Memory B cell (primary cell): ENCODE measurements at places on chromosomes 12 and 14.

DNA sequence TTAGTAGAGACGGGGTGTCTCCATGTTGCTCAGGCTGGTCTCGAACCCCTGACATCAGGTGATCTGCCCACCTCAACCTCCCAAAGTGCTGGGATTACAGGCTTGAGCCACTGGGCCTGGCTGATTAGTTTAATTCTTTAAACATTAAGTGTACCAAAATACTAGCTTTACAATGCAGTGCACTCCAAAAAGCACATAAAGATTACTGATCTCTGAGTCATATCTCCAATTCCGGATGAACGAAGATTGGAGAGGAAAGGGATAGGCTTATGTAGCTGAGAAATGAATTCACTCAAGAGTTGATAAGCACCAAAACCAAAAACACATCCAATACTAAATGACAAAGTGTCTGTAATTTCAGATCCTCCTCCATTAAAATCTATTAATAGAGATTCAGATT, 15.1 kb downstream of the NAV3 start:
- no peaks in the 10 kb centered on the region for H3K27me3 ChIP-seq
- no peaks in the 10 kb centered on the region for H3K36me3 ChIP-seq
- DNase-seq: no peak
- no peaks in the 10 kb centered on the region for H3K4me1 ChIP-seq
- H3K4me3 ChIP-seq: no peak overlapping the region
- H3K27ac ChIP-seq: no peak overlapping the region

GRCh38 chr12:94149781-94150239, 1.4 kb downstream of the PLXNC1 start:
- peak overlapping the region; percentile 94 for H3K4me3 ChIP-seq
- H3K36me3 ChIP-seq: no peaks in the 10 kb centered on the region
- H3K27me3 ChIP-seq: no peaks in the 10 kb centered on the region
- H3K27ac ChIP-seq: peak overlapping the region; percentile 58
- no peak for DNase-seq

GRCh38 chr12:56160193-56160763, 2.1 kb downstream of the MYL6 start:
- H3K4me1 ChIP-seq: peaks cover 35% of the 10 kb centered on the region
- no peaks in the 10 kb centered on the region for H3K27me3 ChIP-seq
- no peak for DNase-seq
- peak overlapping the region; percentile 96 for H3K4me3 ChIP-seq

GRCh38 chr12:113880326-113880725, 85.8 kb downstream of the RBM19 start:
- H3K27me3 ChIP-seq: no peaks in the 10 kb centered on the region
- no peaks in the 10 kb centered on the region for H3K4me1 ChIP-seq
- peaks cover 42% of the 10 kb centered on the region for H3K36me3 ChIP-seq

DNA sequence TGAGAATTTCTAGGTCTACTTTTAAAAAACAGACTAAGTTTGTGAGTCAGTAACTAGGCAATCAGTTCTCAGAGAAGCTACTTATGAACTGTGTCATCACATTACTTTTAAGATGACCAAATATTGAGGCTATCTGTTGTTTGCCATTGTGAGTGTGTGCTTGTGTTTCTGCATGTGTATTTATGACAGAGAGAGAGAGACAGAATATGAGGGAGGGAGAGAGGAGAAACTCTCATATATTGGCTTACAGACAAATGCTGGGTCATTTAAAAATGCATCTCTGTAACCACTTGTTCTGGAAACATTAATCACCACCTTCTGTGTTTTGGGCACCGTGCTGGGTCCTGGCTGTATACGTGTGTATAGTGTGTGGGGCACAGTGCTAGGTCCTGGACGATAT, 161.5 kb upstream of the FRMD6 start:
- H3K27me3 ChIP-seq: peaks cover 5% of the 10 kb centered on the region
- H3K36me3 ChIP-seq: no peaks in the 10 kb centered on the region
- no peak for DNase-seq
- H3K27ac ChIP-seq: no peak overlapping the region
- no peak overlapping the region for H3K4me3 ChIP-seq

DNA sequence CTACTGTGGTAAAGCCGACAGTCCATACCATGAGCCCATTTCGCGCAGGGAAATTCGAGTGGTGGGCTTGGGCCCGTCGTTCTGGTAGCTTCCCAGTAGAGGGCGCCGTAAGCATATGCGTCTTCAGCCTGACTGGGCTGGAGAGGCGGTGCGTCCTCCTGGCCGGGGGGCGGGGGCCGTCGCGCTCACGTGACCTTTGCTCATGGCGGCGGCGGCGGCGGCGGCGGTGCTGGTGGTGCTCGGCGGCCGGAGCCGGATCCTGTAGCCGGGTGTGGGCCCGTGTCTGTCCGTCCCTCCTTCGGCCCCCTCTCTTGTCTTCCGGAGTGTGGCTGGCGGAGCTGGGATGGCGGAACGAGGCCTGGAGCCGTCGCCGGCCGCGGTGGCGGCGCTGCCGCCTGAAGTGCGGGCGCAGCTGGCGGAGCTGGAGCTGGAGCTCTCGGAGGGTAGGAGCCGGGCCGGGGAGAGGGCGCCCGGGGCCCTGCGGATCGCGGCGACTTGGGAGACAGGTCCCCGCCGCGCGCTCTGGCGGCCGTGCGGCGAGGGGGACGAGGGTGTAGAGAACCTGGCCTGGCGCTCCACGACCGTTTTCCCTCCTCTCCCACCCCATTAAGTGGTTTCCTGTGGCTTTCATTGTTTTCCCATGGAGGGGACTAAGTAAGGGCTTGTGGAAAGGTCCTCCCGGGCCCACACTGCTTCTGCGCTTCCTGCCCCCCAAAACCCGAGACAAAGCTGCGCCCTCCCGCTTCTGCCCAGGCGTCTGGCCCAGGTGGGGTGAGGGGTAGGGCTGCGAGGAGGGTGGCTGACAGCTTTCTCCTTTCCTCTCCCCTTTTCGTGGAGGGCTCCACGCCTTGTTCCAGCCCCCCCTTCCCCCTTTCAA, at the start of gene DIP2B:
TSS of gene DIP2B (plus strand) at position 188 of the 877 bp plus-strand sequence. CDS start at position 344, 156 bp downstream.
- H3K27me3 ChIP-seq: no peaks in the 10 kb centered on the region
- peak within 1 kb of the TSS; percentile 92 for H3K27ac ChIP-seq
- peaks cover 2% of the 10 kb centered on the region for H3K36me3 ChIP-seq
- peak; percentile 96 for DNase-seq

GRCh38 chr12:53703756-53704155, 23.5 kb downstream of the CALCOCO1 start:
- H3K4me3 ChIP-seq: no peak overlapping the region
- peaks cover 4% of the 10 kb centered on the region for H3K4me1 ChIP-seq
- H3K27me3 ChIP-seq: peaks cover 28% of the 10 kb centered on the region
- DNase-seq: no peak
- no peak overlapping the region for H3K27ac ChIP-seq
- H3K36me3 ChIP-seq: no peaks in the 10 kb centered on the region

DNA sequence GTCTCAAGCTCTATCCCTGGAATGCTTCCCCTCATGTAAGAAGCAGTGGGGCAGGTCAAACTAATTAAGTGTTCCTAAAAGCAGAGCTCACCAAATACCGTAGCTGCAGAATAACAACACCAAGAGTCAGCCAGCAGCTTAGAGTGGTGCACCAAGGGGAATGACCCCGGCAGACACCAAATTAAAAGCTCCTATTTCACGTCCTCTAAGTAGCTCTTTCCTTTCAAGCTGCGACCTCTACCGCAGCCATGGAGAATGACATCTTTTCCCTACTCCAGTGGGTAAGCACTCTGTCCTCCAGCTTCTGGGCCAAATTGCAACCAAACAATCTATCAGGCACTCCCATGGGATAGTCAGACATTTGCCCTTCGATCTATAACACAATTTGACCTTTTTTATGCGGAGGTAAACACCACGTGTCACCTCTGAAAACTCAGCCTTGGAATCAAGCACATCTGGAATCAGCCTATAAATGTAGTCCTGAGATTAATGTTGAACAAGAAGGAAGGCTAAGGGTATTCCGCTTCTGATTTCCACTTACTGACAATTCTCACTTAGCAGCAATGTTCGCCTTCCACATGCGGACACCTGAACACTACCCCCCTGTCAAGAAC, 67.6 kb upstream of the CDKN3 start:
- peaks cover 10% of the 10 kb centered on the region for H3K27me3 ChIP-seq
- H3K36me3 ChIP-seq: no peaks in the 10 kb centered on the region
- H3K4me1 ChIP-seq: no peaks in the 10 kb centered on the region
- no peak for DNase-seq

DNA sequence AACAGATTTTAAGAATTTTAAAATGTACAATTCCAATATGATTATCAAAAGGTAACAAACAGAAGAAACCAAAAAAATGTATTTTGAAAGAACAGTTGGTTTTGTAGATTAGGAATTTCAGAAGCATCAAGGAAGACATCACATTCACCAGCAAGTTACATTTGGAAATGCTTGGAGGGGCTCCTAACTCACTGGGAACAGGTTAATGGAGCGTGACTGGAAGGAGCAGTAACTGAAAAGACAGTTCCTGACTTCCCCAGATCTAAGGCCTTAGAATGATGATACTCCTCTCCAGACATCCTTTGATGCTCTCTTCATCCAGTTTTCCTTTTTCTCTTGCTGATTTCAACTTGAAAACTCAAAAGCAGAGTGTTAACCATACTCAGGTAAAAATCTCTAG, 220.0 kb upstream of the EGLN3 start:
- no peak overlapping the region for H3K4me3 ChIP-seq
- H3K27me3 ChIP-seq: peaks cover 6% of the 10 kb centered on the region
- H3K36me3 ChIP-seq: no peaks in the 10 kb centered on the region
- H3K4me1 ChIP-seq: peaks cover 4% of the 10 kb centered on the region

DNA sequence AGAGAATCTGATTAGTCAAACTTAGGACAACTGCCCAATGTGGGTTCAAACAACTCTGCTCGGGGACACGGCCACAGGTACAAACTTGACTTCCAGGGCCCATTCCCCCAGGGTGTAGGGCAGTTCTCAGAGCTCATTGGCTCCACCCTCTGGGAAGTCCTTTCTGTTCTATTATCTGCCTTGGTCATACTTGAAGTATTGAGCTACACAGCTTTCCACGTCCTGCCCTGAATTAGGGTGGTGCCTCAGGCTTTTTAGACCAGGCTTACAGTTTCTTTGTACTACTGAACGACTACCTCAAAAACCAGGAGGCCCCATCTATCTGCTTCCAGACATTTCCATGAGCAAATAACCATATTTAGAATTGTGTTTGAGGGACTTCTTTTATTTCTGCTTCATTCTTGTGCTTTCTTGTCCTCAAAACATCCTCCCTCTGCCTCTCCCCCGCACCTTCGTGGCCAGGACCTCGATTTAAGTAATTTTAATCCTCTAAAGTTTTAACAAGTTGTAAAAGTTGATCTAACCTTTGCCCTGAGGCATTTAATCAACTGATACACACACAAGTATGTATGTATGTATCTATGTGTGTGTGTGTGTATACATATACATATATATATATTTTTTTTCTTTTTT, 281.7 kb upstream of the AMIGO2 start:
- H3K27ac ChIP-seq: peak overlapping the region; percentile 99
- peaks cover 9% of the 10 kb centered on the region for H3K36me3 ChIP-seq
- H3K27me3 ChIP-seq: no peaks in the 10 kb centered on the region
- H3K4me3 ChIP-seq: peak overlapping the region; percentile 81
- peak; percentile 28 for DNase-seq

GRCh38 chr14:76083796-76084765, 67.6 kb upstream of the GPATCH2L start:
- DNase-seq: no peak
- no peak overlapping the region for H3K4me3 ChIP-seq
- H3K27ac ChIP-seq: no peak overlapping the region

- peaks cover 2% of the 10 kb centered on the region for H3K27me3 ChIP-seq
- H3K27ac ChIP-seq: no peak overlapping the region
- no peak for DNase-seq
- H3K4me3 ChIP-seq: no peak overlapping the region
- no peaks in the 10 kb centered on the region for H3K36me3 ChIP-seq
- peaks cover 4% of the 10 kb centered on the region for H3K4me1 ChIP-seq
Measured at GRCh38 chr14:52219488-52220084, 47.9 kb upstream of the PTGDR start.

DNA sequence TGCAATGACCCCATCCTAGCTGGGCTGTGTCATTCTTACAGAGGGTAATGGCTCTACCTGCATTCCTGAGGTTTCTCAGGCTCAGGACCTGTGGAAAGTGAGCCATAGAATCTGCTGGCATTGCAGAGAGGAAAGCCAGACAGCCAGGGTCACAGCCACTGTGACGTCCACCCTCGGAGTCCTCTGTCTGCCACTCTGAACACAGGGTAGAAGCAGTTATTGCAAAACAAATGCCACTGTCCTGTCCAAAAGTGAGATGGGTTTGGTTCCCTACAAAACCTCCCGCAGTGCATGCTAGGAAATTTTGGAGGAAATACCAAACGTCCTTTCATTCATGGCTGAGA, 37.8 kb downstream of the TNFAIP2 start:
- DNase-seq: no peak
- no peak overlapping the region for H3K4me3 ChIP-seq
- no peak overlapping the region for H3K27ac ChIP-seq
- H3K27me3 ChIP-seq: peaks cover 19% of the 10 kb centered on the region
- no peaks in the 10 kb centered on the region for H3K36me3 ChIP-seq

- peak; percentile 43 for DNase-seq
- H3K36me3 ChIP-seq: peaks cover 37% of the 10 kb centered on the region
- no peaks in the 10 kb centered on the region for H3K27me3 ChIP-seq
Measured at GRCh38 chr12:117025481-117026151, 73.6 kb downstream of the TESC start.

DNA sequence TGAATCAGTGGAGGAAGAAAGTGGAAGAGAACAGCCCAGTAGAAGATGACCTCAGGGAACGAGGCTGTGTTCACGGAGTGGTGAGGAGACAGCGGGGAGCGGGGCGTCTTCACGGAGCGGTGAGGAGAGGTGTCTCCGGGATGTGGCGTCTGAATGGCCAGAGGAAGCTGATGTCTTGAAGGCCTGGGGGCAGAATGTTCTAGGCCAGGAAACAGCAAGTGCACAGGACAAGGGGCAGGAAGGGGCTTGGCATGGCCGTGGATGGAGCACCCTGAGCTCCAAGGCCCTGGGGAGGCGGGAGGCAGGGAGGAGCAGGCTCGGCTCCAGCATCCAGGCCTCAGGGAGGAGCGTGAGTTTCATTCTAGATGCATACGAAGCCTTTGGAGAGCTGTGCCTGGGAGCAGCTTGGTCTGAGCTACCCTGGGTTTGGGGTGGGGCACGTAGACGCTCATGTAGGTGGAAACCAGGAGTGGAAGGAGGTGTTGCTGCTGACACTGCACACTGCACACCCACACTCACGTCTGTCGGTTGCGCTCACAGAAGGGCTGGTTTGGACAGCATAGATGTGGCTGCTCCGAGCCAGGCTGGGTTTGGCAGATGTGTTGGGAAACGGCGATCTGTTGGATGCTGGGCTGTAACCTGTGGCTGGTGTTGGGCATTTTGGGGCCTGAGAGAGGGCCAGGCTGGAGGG, 131.6 kb downstream of the ADGRD1 start:
- no peak for DNase-seq
- no peaks in the 10 kb centered on the region for H3K36me3 ChIP-seq
- H3K27me3 ChIP-seq: peaks cover 7% of the 10 kb centered on the region
- no peak overlapping the region for H3K27ac ChIP-seq
- H3K4me3 ChIP-seq: no peak overlapping the region
